Stimulated activated CD4-positive, alpha-beta T cell treated with anti-CD3 and anti-CD28 coated beads, Interleukin-1b, Interleukin-23, amount 100 ng/mL, for 4 hours (primary cell): ENCODE measurements at places on chromosomes 11 and 22.

GRCh38 chr11:72773696-72774095, 20.2 kb downstream of the STARD10 start:
- no peak for DNase-seq

GRCh38 chr11:108402241-108402640, 65.1 kb downstream of the C11orf65 start:
- DNase-seq: no peak

DNA sequence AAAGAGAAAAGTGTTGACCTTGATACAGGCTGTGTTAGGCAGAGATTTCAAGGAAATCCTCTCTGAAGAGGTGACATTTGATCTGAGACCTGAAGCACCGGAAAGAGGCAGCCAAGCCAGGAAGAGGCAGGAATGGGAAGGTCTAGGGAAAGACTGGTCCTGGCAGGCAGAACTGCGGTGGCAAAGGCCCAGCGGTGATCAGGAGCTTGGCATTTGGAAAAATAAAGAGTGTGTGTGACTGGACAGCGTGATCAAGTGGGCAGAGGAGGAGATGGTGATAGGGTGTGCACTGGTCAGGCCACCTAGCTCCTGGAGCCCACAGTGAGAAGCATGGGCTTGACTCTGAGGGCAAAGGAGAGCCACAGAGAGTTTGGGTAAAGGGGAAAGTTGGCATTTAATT, 27.2 kb upstream of the GAB4 start:
- DNase-seq: no peak

DNA sequence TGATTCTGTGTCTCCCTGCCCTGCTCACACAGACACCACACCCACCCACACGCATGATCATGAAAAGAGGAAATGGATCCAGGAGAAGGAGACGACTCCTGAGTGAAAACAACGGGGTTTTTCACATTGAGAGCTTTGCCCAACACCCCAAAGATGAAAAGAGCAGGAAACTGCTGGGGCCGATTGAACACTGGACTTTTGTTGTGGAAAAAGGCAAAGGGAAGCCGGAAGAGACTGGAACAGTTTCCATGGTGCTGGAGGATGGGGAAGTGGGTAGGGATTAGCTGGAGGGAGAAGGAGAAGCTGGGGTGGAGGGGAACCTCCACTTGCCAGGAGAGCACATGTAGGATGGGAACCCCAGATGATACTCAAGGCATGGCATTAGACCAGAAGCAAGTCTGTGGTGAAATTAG, 5.2 kb upstream of the SLC43A3 start:
- DNase-seq: no peak

DNA sequence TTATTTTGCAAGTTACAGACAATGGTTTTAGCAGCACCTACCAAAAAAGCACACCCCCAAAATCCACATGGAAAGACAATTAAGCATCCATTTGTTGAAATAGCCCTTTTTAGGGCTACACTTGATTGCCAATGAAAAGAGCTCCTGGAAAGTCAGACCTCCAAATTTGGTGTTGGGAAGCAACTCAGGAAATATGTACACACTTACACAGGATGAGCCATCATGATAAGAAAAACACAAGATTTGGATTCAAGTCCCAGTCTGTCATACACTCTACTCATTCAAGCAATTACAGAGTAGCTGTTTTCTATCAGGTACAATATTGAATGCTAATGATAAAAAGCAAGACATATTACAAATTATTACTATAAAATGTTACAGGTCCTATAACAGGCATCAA, 31.5 kb downstream of the FAM168A start:
- no peak for DNase-seq

DNA sequence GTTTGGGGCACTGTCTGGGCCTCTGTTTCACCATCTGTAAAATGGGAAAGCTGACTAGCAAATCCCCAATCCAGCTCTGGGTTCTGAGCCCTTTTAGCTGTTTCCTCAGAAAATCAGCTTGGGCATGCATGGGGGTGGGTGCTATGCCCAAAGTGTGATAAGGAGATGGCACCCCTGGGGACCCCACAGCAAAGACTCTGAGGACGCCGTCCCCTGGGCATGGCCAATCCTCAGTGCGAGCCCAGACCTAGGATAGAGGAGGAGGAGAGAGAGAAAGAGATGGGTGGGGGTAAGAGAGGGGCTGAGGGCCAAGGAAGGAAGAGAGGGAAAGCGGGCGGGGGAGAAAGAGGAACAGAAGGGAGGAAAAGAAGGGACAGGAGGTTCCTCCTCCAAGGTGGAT, 31.8 kb downstream of the TPBGL start:
- no peak for DNase-seq
